ENCODE measurements at places on chromosomes 5 and 9.

GRCh38 chr5:146137967-146138403, 32.6 kb upstream of the PLAC8L1 start:
- no peak for DNase-seq

DNA sequence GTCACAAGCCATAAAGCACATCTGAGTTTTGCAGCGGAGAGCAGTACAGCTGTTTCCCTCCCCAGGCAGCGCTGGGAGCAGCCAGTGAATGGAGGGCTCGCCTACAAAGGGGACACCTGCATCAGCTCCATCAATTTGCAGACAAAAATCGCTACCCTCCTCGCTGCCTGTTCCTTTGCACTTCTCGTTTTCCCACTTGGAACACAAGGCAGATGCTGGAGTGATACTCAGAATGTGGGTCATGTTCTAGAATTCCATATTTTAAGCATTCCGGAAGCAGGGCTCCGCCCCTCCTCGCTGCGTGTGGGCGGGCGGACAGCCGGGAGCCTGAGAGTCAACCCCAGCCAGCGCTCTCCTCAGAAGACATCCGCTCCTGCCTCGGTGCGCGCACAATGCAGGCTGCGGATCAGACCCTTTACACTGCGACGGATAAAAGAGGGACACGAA, 92.1 kb downstream of the LMNB1 start:
- peak; percentile 66 for DNase-seq

DNA sequence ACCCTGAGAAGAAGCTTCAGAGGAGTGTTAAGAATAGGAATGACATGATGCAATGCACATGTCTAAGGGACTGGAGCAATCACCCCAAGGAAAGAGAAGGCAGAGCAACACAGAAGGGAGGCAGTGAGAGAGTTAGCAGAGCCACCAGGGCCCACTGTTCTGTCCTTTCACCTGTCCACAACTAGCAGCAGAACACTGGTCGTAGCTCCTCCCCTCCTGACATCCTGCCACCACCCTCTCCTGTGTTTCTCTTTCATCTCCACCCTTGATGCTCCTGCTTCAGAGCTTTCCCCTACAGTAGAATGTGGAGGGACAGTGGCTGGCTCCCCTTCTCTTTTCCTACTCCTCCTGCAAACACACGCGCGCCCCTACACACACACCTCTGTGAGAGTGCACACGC, 483.4 kb upstream of the KIF2A start:
- DNase-seq = no peak

- peak; percentile 56 for DNase-seq
These were observed 89.0 kb downstream of the ARSB start for GRCh38 chr5:78896132-78896531.

- peak; percentile 92 for DNase-seq
These were observed 242.5 kb downstream of the BNC2 start for GRCh38 chr9:16627967-16628366.

- DNase-seq = no peak
These were observed 735 bp downstream of the IDNK start for GRCh38 chr9:83623679-83624076.

- DNase-seq = no peak
These were observed 81.6 kb downstream of the TMEM215 start for GRCh38 chr9:32864971-32865370.

DNA sequence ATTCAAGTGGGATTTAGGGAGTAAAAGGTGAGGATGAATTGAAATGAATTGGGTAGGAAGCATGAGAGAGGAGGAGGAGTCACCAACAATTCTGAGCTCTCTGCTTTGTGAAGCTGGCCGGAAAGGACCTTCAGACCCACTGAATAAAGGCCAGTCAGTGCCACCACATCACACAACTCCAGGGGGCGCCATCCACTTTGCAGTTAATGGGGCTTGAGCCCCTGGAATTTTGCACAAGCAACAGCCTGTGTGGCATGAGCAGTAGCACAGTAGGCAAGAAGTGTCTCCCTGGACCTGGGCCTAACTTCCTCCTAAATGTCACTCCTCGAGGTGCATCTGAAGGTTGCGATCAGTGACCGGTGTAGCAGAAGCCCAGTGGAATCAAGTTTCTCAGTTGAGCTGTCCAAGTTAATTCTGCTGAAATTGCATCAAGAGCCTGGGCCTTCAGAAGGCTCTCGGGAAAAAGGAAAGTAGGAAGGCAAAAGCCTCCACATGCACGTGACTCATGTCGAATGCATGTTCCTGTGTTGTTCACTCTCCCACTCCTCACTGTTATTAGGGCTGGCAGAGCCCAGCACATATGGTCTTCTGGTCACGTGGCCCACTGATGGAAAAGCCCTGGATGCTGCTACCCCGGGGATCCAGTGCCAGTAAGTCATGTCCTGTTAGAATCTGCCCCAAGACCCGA, 27.8 kb upstream of the GLIS3 start:
- peak; percentile 10 for DNase-seq

DNA sequence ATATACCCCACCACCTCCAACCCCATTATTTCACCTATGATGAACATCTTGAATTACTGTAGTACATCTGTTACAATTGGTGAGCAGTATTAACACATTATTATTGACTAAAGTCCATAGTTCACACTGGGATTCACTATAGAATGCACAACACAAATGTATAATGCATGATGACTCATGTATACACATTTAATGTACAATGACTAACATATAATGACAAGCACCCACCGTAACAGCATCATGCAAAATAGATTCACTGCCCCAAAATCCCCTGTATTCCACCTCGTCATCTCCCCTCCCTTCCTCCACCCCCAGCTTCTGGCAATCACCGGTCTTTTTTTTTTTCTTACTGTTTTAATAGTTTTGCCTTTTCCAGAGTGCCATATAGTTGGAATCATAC, 47.1 kb upstream of the NEK6 start:
- DNase-seq = no peak

DNA sequence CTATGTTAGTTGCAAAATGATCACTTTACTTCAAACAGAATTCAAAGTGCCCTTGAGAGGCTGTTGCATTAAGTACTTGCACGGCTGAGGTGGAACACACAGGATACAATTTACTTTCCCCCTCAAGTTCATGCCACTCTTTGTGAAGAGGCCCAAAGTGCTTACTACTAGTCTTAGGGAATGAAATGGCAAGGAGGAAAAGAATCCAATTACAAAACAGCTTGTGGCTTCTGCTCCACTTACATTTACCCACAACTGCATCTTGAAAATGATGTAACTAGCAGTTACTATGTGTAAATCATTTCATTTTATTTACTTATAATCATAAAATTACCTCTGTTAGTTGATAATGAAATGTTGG, 14.6 kb downstream of the FOXD1 start:
- peak; percentile 31 for DNase-seq

- no peak for DNase-seq
These were observed 78.8 kb downstream of the GADD45G start for GRCh38 chr9:89683626-89684025.

DNA sequence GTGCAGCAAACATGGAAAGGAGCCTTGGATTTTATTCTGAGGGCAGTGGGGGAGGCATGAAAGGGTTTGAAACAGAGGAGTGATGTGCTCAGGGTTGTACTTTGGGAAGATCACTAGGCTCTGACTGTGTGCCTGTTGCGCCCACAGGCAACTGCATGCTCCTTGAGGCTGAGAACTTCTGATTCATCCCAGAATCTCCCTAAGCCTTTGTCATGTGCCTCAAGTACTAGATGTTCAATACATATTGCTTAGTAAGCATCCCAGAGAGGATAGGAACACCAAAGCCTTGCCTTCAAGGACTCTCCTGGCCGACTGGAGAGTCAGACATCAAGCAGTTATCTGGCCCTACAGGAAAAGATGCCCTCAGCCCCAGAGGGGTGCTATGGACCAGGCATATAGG, 54.1 kb downstream of the ARHGEF37 start:
- DNase-seq = no peak

GRCh38 chr5:68407311-68408239, 192.0 kb downstream of the PIK3R1 start:
- no peak for DNase-seq

- no peak for DNase-seq
These were observed 67.7 kb downstream of the SYK start for GRCh38 chr9:90869361-90869760.

DNA sequence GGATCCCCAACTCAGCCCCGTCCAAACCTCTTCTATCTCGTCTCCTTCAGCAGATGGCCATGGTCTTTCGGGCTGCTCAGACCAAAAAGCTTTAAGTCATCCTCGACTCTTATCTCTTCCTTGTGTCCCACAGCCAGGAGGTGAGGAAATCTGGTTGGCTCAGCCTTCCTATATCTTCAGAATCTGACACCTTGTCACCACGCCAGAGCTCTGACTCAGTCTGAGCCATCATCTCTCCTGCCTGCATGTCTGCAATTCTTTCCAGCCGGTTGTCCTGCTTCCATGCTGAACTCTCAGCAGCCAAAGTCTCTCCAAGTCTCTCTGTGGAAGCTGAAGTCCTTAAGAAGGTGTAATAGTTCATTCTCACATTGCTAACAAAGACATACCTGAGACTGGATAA, 419.3 kb upstream of the ADAMTS16 start:
- DNase-seq = no peak

DNA sequence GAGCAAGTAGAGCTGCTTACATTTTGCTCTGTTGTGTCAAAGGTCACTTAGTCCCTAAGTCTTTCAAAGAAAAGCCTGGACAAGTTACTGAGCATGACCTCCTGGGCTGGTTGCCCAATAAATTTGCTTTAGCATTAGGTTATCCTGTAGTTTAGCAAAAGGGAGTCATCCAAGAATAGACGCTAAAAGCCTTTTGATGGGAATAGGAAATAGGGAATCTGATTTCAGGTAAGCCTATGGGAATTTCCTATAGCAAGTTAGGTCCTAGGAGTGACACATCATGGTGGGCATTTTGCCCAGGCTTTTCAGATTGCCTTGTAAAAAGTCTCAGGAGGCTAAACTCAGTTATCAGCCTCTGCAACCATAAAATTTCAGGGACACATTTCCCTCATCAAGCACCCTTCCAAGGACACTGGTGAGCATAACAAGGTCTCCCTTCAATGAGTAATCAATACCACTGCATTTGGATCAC, 67.6 kb upstream of the RANBP3L start:
- DNase-seq = no peak

DNA sequence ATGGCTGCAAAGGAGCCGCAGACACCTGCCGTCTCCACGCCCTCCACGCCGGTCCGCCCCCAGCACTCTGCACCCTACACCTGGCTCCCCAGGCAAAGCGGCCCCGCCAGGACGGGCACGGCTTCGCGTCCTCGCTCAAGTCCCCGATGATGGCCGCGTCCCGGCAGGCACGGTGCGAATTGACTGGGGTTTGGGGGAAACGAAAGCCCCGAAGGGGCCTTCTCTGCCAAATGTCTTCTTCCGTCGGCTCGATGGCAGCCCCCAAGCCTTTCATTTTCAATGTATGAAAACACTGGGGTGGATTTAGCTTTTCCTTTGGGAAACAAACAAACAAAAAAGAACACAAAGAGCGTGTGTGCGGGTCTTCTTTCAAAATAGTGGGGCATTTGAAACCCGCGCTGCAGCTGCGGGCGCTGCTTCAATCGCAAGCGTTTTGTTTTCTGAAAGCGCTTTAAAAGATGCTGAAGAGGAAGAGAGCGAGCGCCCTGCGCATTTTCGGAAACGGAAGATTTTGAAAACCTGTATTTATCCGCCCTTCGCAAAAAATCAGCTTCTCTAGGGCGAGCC, 160.0 kb downstream of the RMI1 start:
- DNase-seq = no peak

DNA sequence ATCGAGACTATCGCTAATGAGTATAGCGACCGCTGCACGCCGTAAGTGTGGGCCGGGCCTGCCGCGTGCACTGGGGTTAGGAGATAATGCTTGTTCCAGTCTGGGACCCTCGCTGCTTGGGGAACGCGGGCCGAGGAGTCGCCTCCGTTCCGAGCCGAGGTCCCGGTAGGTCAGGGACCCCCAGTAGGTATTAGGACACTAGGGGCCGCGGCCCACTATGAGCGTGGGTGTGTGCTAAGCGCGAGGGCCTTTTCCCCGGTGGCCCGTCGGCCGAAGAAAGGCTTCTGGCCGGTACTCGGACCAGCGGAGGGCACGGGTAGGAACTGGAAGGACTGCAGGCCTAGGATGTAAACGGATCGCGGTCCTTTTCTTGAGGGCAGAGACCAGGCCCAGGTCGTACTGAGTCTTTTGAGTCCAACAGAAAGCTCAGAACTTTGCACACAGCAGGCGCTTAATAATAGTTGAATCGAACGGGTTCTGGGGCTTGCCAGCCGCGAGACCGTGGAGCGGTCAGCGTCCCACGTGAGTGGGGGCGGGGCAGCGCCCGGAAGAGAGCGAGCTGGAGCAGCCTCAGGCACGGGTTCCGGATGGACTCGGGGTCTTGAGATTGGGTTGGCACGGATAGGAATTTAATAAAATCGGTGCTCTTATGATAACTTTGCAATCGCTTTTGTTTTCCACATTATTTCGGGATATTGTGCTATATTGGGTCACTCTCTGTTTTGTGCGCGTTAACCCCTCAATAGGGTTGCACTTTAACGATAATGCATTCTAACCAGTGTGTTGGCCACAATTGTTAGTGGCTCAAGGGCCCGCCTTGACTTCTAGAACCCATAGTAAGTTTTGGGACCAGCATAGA, 733 bp downstream of the HSPA4 start:
- peak; percentile 66 for DNase-seq

DNA sequence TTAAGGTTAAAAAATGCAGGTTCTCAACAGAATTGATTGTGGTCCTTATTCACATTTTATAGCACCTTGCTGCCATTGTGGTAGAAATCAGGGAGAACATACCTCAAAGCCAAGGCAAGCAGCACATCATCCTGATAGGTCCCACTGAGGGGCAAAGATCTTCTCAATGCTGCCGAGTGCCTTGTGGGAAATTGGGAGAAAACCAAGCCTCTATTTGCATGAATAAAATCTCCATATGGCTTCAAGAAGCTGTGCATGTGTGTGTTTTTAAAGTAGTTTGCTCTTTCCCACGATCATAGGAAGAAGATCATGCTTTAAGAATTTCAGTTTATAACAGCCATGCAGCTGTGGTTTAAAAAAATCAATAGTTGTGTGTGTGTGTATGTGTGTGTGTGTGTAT, 216.9 kb upstream of the FBXL7 start:
- no peak for DNase-seq

DNA sequence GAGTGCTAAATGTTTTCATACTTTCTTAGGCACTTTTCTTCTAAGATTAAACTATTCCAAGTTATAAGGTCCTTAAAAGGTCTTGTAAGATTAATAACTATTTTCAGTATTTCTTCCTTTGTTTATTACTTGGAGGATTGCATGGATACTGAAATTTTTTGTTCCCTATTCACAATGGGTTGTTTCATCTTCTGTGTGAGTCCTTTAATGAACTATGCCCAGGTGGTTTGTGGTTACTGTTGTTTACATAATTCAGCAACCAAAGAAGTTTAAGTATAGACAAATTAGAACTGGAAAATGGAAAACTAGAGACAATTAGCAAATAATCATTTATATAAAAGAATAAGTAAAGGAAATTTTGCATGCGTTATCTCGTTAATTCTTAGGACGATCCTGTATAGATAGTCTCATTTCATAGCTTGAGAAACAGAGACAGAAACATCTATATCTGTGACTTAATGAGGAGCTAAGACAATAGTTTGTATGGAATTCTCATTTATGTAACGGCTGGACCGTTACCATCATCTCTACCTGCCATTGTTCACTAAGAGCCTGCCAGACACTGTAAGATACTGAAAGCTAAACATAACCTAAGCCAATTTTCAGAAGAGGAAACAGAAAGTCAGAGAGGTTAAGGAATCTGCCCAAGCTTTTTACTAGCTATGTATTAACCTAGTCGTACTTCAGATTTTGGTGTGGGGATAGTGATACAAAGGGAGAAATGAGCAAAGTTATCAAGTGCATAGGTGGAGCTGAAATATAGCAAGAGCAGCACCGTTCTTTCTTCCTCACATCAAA, 148.2 kb downstream of the PAM start:
- no peak for DNase-seq

- no peak for DNase-seq
These were observed 114.7 kb downstream of the ST8SIA4 start for GRCh38 chr5:100788417-100788816.
